ENCODE measurements at places on chromosomes 11 and 22.

- no peak for DNase-seq
Observed at GRCh38 chr22:48098921-48099245, 1336.4 kb downstream of the TBC1D22A start.

DNA sequence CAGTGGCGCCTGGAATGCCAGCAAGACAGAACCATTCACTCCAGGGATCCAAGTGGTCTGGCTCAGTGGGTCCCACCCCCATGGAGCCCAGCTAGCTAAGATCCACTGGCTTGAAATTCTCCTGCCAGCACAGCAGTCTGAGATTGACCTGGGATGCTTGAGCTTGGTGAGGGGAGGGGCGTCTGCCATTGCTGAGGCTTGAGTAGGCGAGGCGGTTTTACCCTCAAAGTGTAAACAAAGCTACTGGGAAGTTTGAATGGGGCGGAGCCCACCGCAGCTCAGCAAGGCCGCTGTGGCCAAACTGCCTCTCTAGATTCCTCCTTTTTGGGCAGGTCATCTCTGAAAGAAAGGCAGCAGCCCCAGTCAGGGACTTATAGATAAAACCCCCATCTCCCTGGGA is 125.7 kb upstream of the DDI1 start:
- no peak for DNase-seq

DNA sequence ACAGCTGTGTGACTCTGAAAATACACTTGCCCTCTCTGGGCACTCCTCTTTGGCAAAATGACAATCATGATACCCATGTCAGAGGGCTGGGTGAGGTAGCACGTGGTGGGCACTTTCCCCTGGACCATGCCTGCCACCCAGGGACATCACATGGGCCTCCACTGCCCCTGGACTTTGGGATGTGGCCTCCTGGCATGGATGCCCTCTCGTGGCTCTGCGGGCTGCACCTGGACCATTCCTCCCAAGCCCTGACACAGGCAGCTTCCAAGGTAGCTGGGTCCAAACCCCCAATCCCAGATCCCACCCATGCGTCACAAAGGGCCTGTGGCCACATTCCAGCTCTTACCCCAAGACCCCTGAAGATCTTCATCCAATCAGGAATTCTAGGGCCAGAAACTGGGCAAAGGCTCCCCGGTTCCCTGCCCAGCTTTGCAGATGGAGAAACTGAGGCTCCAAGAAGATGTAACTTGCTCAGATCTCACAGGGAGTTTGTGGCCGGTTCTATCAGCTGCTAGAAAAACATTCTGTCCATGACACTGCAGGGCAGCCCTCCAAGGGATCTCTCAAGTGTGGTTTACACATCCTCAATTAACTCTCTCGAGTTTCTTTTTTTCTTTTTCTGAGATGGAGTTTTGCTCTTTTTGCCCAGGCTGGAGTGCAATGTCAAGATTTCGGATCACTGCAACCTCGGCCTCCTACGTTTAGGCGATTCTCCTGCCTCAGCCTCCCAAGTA is 35.4 kb upstream of the CYB5R3 start:
- DNase-seq, result no peak

- no peak for DNase-seq
Observed at GRCh38 chr11:35388061-35388460, 31.3 kb downstream of the SLC1A2 start.

DNA sequence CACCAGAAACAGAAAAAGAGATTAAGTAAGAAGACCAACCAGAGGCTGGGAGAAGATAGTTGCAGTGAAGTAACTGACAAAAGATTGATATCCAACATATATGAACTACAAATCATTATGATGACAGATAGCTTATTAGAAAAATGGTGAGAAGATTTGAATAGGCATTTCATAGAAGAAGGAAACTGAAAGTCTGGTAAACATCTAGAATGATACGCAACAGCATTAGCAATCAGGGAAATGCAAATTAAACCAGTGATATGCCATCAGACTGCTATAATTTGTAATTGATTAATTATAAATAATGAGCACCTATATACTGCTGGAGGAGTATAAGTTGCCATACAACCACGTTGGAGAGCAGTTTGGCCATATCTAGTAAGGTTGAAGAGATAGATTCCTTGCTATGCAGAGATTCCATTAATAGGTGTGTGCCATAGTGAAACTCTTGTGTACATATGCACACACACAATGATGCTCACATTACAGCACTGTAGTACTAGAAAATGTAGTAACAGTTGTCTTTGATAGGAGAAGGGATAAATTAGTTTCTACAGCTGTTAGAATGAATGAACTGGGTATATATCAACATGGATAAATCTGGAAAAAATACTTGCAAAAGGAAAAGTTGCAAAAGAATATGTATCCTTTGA is 20.5 kb downstream of the RNF169 start:
- DNase-seq, result no peak

DNA sequence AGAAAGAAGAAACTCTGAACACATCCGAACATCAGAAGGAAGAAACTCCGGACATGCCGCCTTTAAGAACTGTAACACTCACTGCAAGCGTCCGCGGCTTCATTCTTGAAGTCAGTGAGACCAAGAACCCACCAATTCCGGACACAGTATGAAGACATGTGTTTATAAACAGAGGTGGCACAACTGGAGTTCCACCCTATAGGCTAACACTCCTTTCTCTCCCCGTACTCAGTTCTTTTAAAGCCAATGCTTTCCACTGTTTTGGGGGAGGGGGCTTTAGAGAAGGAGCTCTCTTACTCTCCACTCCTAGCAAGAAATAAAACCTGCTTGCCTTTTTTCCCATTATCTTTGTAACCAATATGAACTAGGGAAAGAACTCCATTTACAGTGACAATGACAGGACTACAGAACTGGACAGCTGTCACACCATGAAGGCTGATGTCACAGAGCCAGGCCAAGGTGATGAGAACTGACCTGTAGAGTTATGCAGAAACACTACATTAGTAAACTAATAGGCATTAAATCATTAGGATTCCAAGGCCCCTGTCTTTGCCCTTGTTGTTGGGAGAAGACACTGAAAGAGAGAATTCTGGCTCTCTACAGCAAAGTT is 733 bp downstream of the TRIM5 start:
- DNase-seq, result no peak
